ENCODE measurements at places on chromosomes 3 and 15.

- no peak for DNase-seq
Observed at GRCh38 chr3:24237971-24238706, 256.5 kb downstream of the THRB start.

DNA sequence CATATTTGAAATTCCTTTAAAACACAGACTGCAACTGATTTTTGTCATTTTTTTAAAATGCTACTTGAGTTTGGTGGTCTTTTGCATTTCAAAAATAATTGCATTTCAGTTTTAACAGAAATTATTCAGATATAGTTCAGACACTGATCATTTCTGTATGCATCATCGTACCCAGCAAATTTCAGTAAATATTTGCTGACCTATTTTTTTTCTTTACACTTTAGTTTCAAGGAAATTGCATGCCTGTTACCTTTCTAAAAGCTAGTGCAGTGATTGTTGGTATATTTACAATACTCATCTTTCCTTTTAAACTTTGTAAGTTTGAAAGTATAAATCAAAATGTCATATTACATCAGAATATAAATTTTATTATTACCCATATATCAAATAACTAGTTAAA is 32.4 kb downstream of the ALCAM start:
- no peak for DNase-seq

- no peak for DNase-seq
Observed at GRCh38 chr15:51818150-51818549, 11.3 kb upstream of the TMOD3 start.

- DNase-seq: no peak
Observed at GRCh38 chr3:160163229-160163878, 61.9 kb upstream of the C3orf80 start.

DNA sequence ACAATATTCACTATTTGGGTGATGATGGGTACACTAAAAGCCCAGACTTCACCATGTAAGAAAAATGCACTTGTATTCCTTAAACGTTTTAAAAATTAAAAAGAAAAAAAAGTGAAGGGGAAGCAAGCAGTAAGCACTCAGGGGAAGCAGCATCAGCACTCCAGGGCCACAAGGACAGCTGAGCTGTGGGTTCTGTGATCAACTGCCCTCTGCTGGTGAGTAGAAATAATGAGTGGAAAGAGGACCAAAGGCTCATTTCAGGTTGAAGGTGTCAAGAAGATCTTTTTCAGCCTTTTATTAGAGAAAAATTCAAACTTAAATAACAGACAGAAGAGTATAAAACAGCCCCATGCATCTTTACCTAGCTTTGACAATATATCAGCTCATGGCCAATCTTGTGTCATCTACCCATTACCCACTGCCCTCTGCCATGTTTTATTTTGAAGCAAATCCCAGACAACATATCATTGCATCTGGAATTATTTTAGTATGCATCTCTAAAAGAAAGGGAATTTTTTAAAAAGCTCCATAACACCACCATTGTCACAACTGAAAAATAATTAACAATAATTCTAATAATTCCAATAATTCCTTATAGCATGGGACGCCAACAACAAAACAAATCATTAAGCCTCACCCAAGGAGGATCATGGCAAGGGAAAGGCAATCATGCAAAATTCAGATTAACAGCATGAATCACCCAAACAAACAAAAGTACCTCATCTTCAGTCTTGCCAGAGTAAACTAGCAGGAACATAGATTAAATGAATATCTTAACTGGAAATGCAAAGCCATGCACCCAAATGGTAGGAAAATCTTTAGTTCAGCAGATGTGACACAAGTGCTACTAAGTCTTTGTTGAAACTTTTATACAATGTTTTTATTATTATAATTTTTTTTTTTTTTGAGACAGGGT is 42.5 kb downstream of the TAMM41 start:
- DNase-seq: peak; percentile 24

- DNase-seq: no peak
Observed at GRCh38 chr3:37704064-37704463, 157.6 kb upstream of the CTDSPL start.

DNA sequence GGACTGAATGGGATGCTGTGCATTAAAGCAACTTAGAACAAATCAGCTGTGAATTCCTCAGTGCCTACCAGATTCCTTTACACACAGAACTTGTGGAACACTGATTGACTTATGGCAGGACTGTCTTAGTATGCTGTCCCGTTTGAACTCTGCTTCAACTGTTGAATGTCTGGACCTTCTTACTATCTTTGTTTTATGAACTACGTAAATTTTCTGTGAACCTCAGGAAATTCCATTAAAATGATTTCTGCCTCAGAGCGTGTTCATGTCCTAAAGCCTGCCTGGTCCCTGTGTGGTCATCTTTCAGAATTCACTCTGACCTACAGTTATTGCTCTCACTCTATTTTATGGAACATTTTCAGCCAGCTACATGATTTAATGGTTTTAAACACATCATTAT is 29.4 kb upstream of the FBN1 start:
- DNase-seq: no peak

GRCh38 chr3:151479452-151479851 is 18.6 kb upstream of the IGSF10 start:
- no peak for DNase-seq

DNA sequence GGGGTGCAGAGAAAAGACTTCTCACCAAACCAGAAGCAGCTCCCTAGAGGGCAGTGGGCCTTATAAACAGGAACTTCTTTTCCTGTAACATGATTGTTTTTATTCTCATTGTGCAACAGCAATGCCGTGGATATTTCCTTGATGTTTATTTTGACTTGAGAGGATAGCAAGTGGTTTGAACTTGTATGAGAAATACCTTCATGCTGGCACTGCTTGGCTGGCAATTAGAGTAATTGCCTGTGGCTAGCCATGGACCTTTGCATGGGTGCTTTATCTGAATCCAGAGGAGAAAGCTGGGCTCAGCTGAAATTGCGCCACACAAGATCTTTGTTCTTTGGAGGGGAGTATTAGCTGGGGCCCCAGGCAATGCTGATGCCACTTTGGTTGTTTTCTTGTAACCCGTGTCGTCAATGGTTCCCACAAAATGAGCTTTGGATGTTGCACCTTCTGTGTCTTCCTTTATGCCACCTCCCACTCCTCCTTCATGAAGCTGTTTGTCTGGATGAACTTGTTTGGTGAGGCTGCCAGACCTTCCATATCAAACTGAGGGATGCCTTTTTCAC is 37.9 kb downstream of the CMTM8 start:
- DNase-seq: no peak

DNA sequence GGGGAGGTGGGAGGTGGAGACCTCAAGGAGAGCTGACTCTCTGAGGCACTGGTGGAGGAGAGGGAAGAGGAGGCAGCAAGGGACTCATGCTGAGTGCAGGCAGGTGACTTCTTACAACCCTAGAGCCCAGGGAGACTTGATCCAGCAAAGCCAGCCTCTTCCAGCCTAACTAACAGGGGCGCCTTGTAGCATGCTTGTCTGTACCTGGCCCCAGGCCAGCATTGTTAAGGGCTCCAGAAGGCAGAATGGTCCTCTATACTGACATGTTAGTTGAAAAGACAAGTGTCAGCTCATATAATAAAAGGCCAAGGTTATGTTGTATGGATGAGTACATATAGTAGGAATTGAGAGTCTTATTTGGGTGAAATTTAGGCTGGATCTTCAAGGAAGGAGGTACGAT is 65.4 kb downstream of the CHDH start:
- no peak for DNase-seq

DNA sequence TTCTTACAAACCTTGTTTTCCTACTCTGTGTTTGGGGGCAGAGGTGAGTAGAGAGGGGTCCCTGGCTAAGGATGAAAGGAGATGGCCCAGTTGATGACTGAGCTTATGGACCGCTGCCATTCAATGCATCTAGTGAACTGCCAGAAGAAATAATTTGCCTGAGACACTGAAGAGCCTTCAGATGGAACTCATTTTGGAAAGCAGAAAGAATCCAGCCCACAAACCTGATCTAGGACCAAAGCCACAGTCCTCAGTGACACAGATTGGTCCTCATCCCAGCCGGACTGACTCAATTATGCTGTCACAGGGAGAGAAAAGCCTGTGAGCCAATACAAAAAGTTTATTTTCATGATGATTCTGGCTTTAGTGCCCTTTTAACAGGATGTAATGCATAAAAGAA is 82.7 kb downstream of the CD47 start:
- no peak for DNase-seq

GRCh38 chr3:121979734-121980449 is 42.2 kb downstream of the ILDR1 start:
- no peak for DNase-seq

DNA sequence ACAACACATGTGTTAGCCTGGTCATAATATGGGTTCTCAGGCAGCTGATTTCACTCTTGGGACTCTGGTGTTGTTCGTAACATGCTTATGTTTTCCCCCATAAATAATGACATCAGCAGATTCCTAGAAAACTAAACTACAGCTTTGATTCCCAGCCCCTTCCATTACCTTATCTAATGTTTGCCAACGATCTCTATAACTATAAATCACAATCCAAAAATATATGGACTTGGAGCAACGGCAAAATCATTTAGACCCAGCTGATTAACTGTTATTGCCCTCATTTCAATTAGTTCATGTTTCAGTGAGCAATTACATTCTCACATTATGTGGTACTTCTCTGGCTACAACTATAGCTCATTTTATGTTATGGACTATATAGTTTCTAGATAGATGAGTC is 531.3 kb downstream of the MAGI1 start:
- DNase-seq: no peak

DNA sequence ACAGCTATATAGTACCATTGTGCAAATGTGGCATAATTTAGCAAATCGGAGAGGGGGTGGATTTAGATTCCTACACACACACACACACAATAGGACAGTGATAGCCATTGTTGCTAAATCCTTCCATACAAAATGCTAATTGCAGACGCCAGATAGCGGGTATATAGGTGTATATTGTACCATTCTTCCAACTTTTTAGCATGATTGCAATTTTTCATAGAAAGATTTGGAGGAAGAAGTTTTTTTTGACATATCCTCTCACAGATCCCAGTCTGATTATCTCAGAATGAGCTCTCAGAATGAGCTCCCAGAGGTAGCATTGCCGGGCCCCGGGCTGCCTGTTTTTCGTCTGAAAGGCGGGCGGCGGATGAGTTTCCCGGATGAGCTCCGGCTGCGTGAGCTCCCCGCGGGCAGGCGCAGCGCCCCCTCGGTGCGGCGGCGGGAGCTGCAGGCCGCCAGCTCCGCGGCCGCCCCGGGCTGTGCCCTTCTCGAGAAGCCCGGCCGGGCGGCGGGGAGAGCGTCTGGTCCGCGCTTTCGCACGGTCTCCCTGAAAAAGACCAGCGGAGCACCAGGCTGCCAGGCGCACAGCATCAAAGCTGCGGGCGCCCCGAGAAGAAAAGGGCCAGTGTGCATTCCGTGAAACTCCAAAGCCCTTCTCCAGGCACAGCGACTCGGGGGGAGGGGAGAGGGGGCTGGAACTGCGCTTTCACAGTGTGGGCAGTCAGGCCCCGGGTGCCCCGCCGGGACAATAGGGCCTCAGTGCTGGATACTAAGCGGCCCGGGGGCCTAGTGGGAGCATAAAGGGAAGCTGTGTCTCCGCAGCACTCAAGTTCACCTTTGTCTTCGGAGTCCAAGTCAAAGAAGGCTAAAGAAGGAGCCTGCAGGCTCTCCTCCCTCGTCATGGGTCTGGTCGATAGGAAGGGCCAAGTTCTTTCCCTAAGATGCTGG is 12.0 kb upstream of the SHC4 start:
- peak; percentile 76 for DNase-seq

DNA sequence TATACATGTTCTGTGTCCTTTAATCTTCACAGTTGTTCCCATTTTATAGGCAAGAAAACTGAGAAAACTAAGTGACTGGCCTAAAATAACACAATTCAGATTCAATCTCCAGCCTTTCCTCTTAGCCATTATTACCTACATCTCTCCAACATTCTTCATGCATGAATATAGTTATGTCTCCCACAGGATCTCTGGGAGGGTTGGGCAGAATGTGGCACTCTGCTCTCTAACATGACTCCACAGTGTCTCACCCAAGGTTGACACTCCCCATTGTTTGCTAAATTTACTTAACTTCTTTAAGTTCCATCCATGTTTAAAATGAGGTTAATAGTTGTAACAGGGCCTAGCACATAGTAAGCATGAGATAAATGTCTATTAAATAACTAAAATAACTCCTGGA is 276.3 kb downstream of the ERC2 start:
- no peak for DNase-seq

DNA sequence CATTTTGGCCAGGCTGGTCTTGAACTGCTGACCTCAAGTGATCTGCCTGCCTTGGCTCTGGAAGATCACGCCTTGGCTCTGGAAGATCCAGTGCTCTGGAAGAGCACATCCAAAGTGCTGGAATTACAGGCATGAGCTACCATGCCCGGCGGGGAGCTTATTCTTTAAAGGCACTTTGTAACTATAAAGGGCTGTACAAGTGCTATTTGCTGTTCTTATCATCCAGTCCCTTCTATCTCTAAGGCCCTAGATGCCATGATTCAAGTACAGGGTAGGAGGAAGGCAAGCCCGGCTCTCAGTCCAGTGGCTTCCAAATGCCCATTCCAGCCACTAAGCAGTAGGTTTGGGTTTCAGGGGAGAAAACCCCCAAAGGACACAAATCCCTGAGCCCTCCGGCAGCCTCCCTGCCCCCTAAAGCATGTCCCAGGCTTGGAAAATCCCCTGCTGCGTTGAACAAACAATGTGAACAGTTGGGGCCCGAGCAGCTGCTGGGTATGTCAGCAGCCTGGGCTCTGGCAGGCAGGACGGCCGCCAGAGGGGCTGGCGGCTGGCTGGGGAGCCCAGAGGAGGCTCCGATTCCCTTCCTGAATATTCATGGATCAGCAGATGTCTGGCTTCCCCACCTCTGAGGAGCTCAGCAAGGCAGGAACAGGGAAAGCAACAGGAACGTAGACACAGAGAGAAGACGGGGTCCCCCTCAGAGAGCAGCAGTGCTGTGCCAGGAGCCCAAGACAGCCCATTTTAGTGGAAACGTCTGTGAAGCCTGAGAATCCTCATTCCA is 7.7 kb downstream of the IGDCC4 start:
- DNase-seq: no peak

- no peak for DNase-seq
Observed at GRCh38 chr3:183038221-183038620, 57.9 kb upstream of the DCUN1D1 start.

GRCh38 chr15:101210466-101210865 is 41.4 kb downstream of the CHSY1 start:
- no peak for DNase-seq

GRCh38 chr3:143070977-143071551 is 48.5 kb upstream of the CHST2 start:
- no peak for DNase-seq

- no peak for DNase-seq
Observed at GRCh38 chr15:98939311-98940080, 68.1 kb downstream of the PGPEP1L start.

DNA sequence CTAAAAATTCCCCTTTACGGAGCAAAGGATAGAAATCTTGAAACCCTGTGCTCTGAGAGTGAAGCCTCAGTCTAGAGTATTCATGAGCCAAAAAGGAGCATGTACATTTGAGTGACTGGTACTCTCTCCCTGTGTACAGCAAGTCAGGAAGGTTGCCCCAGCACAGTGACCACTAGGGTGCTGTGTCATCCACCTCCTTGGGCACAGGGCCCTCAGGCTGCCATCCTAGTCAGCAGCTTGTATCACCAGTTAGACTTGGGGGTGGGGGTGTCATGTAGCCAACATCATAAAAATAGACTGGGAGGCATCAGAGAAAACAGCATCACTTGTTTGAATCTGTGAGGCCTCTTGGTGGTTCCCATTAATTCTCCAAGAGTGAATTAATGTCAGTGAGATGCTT is 12.0 kb downstream of the NME9 start:
- DNase-seq: no peak

- no peak for DNase-seq
Observed at GRCh38 chr3:146390006-146390772, 79.2 kb downstream of the PLSCR2 start.

- no peak for DNase-seq
Observed at GRCh38 chr3:32021748-32022147, 40.2 kb downstream of the ZNF860 start.

Data from stimulated activated CD4-positive, alpha-beta T cell treated with anti-CD3 and anti-CD28 coated beads, Interleukin-2, amount 100 ng/mL, for 24 hours (primary cell).